Common myeloid progenitor, CD34-positive (primary cell): ENCODE measurements at places on chromosomes 3 and 15.

DNA sequence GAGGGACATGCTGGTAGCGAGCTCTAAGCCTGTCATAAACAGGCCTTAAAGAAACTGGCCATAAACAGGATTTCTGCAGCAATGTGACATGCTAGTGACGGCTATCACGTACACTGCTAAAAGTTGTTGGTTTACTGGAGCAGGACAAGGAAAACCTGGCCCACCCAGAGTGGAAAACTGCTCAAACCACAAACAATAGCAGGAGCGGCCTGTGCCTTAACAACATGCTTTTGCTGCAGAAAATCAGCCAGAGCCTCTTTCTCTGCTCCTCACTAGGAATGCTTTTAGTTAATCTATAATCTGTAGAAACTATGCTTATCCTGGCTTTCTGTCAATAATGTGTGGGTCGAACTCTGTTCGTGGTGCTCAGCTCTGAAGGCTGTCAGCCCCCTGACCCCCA lies 202.9 kb upstream of the UBE3A start:
- DNase-seq = no peak

- no peak for DNase-seq
Observed at GRCh38 chr3:131903988-131904415, 130.8 kb downstream of the CPNE4 start.

GRCh38 chr15:33022629-33023028 lies 171.9 kb downstream of the FMN1 start:
- DNase-seq = no peak

GRCh38 chr15:60390871-60391501 lies 6.8 kb downstream of the ANXA2 start:
- DNase-seq = no peak

DNA sequence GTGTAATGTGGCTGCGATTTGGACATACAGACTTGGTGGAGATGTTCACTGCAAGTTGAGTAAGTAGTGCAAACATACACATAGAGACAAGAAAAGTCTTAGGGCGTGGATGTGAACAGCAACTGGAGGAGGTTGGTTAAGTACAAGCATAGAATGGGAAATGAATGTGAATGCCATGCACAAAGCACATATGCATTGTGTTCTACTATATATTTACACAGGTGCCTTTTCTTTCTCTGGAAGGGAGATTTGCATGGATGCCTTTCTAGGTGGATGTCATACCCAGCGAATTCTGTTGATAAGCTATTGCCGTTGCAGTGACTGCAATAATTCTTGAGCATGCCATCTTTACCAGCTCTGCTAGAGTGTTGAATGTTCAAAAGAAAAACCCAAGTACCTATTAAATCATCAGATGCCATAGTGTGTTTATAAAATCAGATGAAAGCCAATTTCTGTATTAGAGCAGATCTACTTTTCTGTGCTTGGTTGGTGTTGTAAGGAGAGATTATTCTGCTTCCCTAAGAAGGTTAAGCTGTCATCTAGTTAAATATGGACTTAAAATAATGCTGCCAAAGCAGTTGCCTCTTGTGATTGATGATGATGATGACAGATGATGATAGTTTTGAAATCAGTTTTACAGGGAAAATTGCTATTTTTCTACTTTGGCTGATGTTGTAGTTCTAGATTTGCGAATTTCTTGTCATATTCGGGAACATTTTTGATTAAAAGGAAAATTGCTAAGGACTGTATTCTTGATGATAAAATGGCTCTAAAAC lies 148.4 kb downstream of the CNTN4 start:
- DNase-seq = no peak

DNA sequence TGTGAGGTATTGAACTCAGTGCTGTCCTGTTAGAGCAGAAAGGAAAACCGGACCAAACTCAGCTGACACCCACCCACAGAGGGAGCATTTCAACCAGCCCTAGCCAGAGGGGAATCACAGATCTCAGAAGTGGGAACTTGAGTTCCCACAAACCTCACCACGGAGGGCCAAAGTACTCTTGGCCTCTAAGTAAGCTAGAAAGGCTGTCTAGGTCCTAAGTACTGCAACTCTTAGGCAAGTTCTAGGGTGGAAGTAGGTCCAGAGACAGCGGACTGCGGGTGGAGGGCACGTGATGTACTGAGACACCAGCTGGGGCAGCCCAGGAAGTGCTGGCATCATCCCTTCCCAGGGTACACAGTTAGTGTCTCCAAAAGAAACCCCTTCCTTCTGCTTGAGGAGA lies 34.1 kb downstream of the EOMES start:
- DNase-seq = no peak

DNA sequence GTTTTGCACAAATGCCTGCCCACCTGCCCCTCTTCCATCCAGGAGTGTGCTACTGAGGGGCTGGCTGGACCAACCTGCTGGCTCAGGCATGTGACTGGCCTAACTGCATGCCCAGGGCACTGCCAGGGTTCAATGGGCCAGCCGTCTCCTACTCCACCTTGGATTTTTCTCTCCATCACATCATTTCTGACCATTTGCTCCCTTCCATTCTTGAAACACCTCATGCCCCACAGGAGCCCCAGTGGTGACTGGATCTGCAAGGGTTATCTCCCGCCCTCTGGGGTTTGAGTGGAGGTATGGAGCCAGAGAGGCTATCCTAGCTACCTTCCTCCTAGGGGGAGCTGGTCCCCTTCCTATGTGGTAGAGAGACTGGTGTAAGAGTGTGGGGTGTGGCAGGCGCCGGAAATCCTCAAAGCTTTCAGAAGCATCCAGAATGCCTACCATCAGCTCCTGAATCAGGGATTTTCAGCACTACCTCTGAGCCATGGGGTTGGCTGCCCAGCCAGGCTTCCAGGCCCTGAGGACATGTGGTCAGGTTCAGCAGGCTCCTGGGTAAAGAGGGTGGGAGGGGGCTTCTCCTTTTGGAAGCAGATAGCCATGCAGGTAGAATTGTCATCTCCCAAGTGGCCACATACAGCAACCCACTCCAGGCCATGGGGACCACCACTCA lies 2.9 kb upstream of the MANF start:
- no peak for DNase-seq

- no peak for DNase-seq
Observed at GRCh38 chr3:15280853-15281532, 51.4 kb downstream of the SH3BP5 start.

GRCh38 chr3:18758047-18758704 lies 333.0 kb upstream of the SATB1 start:
- peak; percentile 89 for DNase-seq

DNA sequence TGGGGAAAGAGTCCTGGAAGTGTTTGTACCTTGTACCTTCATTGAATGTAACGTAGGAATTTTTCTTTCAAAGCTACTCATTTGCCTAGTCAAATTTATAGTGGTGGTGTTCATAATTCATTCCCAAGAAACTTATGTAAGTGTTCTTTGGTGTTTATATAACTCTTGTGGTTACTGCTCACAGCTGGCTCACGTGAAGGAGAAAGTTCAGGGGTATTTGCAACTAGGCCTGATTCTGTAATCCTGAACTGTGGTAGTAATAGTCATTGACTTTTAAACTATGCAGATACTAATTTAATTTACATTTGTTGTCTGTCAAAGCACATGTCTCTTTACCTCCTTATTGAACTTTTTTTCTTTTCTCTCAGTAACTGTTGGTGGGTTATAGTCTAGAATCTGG lies 50.5 kb upstream of the TEX264 start:
- peak; percentile 23 for DNase-seq

- DNase-seq = no peak
Observed at GRCh38 chr15:45146405-45146804, 16.6 kb downstream of the DUOX1 start.
